ENCODE measurements at places on chromosomes 2 and 18.

- DNase-seq: no peak
Observed at GRCh38 chr2:161576421-161576820, 47.8 kb upstream of the SLC4A10 start.

DNA sequence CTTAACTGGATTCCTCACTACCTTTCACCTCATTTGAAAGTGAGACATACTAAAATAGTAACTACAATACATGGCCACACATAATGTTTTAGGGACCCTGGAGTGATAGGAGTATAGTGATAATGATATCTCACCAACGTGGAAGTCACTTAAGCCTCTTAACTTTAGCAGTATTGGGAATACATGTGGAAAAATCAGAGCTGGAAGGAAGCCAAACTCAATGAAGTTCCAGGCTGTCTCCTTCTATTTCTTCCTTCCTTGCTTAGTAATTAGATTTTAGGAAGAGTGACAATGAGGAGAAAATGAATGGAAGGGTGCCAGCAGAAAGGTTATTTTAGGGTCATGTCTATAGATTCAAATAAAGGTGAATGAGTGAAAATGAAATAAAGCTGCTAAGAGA is 387.3 kb downstream of the PLCL1 start:
- DNase-seq: no peak

DNA sequence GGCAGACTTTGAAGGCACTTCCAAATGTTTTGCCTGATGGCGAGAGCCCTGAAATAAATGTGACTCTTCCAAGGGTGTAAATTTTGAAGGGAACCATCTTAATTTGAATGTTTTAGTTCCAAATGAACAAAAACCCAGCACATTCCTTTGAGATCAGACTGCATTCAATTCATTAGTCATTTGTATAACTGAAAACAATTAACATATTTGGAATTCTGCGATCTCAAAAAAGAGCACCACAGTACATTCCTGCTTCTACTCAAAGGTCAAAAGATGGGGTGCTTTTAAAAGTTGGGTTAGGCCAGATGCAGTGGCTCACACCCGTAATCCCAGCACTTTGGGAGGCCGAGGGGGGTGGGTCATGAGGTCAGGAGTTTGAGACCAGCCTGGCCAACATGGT is 38.2 kb upstream of the CHRNA1 start:
- DNase-seq: no peak

DNA sequence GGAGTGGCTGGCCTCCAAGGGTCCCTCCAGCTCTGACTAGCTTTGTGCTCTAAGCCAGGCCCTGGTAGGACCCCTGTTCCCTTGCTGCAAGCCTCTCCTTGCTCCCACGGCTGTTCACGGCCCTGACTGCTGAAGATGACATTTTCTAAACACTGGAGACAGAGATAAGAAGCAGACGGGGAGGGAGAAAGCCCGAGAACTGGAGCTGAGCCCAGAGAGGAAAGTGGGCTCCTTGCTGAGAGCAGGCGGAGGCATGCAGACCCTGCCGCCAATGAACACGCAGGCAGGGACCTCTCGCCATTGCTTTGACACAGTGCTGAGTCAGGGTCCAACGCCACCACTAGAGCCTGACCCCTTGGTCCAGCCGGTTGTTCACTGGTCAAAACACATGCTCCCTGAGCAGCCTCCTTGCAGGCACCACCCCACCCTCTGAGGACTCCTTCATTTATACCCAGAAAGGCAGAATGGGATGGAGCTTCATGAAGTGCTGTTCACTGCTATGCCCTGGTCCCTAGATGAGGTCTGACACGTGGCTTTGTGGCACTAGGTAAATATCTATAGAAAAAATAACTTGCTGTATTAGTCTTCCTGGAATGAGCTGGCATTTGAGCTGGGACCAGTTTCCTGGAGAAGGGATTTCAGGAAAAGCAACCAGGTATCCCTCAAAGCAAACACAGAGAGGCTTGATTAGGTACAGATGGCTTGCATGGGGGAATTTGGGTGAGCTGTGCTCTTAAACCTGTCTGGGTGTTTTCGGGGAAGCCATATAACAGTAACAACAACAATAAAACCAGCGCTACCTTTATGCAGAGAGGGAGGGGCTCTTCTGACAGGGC is 65.7 kb downstream of the MCFD2 start:
- no peak for DNase-seq

DNA sequence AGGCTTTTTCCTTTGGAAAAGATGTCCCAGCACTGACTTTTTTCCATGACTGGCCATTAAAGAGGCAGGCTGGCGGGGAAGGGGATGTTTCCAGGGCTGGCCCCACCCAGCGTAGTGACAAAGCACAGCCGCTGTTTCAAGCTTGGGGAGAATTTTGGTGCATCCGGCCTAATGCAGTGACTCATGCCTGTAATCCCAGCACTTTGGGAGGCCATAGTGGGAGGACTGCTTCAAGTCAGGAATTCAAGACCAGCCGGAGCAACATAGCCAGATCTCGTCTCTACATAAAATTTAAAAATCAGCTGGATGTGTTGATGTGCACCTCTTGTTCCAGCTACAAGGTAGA is 78.0 kb upstream of the SH3BP4 start:
- DNase-seq: no peak

- no peak for DNase-seq
Observed at GRCh38 chr2:216629784-216630183, 3.4 kb upstream of the IGFBP2 start.

DNA sequence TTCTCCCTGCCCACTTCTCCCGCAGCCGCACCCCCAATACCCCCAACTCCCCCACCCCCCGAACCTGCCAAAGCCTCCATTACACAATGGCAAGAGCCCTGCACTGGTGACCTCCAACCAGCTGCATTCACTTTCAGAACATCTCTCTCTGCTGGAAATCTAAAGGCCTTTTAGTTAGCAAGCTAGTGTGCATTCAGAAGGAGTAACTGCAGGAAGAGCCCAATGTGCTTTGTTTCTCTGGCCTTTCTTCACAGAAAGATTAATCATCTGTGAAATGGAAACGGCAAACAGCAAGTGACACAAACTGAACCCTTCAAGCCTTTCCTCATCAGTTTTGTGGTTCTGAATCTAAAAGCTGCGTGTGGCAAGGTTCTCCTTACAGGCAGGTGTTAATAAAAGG is 124.2 kb downstream of the OLA1 start:
- no peak for DNase-seq

- DNase-seq: no peak
Observed at GRCh38 chr2:112708968-112709367, 11.9 kb upstream of the NT5DC4 start.

- no peak for DNase-seq
Observed at GRCh38 chr18:24600076-24600654, 139.7 kb downstream of the HRH4 start.

DNA sequence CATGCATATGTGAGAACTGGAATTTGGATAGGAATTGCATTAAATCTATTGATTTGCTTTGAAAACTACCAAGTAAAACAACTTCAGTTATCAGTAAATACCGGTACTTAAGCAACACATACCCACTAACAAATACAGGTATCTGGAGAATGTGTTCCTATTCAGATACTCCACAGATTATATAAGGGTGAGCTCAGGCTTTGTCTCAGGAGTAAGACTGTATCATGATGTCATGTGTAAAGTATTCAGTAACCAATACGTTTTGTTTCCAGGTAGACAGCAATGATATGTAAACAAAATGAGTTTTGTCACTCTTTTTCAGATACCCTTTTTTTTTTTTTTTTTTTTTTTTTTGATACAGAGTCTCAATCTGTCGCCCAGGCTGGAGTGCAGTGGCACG is 74.8 kb downstream of the DSC3 start:
- DNase-seq: no peak

- no peak for DNase-seq
Observed at GRCh38 chr18:2986150-2986865, 26.6 kb downstream of the LPIN2 start.

GRCh38 chr2:205650931-205651330 is 31.4 kb upstream of the NRP2 start:
- DNase-seq: no peak

Data from activated T-helper 1 cell treated with anti-CD3 and anti-CD28 coated beads, Interleukin-2, amount 50 U/mL, for 16 hours (primary cell).